ENCODE measurements at places on chromosomes 5 and 9. TPM values are rescaled to one million over a fixed set of nuclear protein-coding genes. Genes with fewer than 3 reads are reported as not detected.

DNA sequence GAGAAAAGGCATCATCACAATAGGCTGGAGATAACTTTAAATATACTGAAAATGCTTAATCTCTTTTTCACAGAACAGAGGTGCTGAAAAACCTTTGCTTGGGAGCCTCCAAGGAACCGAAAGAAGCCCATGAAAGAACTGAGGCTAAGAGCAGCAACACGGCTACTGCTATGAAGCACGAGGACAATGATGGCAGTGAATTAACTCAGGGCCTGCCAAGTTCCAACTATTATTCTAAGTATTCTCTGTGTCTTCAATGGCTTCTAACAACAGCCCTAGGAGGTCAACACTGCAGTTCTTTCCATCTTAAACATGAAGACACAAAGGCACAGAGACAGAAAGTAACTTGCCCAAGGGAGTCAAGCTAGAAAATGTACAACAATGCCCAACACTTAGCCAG is 293.0 kb upstream of the DAP start:
- DNase-seq: no peak

GRCh38 chr9:75844321-75844720 is 46.2 kb upstream of the PCSK5 start:
- DNase-seq: no peak

DNA sequence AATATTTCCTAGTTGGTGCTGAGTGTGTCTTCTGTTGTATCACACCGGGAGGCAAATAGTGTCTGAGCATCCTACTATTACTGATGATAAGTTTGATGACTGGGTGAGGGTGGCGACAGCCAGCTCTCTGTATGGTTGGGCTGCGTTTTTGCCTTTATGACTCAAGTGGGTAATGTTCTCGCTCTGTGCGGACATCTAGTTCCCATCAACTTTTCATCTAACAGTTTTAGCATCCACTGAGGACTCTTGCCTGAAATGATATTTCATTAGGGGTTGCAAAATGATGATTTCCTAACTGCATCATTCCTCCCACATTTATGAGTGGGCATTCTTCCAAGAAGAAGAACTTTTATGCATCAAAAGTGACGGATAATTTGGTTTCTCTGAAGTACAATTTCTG is 26.5 kb downstream of the HMCN2 start:
- no peak for DNase-seq

DNA sequence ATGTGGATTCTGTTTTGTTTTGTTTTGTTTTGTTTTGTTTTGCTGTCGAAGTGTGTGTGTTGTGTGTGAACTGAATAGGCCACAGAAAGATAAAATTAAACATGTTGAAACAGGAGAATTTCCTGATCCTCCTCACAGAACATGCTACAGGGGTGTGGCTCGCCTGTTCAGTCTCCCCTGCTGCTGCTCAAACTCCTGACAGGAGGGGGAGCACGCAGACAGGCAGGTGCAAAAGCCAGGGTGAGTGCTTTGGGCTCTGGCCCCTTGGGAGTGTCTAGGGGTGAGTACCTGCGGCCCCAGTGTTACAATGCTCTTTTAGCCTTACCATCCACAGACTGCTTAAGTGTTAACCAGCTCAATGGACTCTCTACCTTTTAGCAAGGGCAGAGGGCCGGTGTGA is 473.5 kb downstream of the MAT2B start:
- no peak for DNase-seq

GRCh38 chr9:69136185-69136584 is 37.9 kb upstream of the TJP2 start:
- no peak for DNase-seq

GRCh38 chr9:135774239-135774747 is 72.3 kb downstream of the KCNT1 start:
- DNase-seq: no peak

GRCh38 chr5:76546497-76547102 is 76.6 kb downstream of the F2RL2 start:
- no peak for DNase-seq

DNA sequence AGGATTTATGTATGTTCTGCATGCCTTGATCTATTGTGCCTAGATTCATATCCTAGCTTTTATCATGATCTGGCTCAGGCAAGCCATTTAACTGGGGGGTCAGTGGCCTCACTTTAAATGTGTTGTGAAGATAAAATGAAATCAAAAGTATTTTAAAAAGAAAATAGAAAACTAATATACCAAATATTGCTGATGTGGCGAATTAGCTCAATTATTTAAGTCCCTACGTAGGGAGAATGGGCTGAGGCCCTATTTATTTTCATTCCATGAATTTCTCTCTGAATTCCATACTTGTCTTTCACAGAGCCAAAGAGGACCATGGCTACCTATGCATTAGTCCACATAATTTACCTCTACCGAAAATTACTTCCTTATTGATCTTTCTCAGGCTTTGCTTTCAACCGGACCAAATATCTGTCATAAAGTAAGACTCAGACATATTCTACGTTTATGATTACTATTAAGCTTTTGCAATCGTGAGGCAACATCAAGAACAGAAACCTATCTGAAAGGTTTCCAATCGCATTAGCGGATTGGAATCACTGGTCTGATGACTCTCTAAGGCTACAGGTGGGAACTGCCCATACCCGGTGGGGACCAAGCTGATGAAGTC is 1.7 kb downstream of the MBLAC2 start:
- no peak for DNase-seq

DNA sequence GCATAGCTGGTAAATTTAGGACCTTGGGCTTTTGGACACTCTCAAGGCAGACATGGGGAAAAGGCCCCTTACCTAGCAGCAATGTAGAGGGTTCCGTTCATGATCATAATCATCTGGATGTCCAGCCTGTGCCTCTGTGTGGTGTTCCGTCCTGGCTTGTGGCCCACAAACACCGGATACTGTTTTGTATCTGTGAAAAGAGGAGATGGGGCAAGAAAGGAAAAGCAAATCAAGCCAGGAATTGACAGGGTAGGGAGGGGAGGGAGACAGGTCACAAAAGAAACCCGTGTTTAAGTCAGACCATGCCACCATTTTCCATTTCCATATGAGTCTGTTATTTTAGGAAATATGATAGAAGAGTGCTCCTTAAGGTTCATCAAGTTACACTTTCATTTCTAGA is 72.5 kb downstream of the SEMA6A start:
- DNase-seq: no peak

- no peak for DNase-seq
These were observed 54.4 kb upstream of the PPARGC1B start for GRCh38 chr5:149675610-149676201.

GRCh38 chr5:17694371-17694770 is 60.1 kb downstream of the TAF11L14 start:
- DNase-seq: no peak

DNA sequence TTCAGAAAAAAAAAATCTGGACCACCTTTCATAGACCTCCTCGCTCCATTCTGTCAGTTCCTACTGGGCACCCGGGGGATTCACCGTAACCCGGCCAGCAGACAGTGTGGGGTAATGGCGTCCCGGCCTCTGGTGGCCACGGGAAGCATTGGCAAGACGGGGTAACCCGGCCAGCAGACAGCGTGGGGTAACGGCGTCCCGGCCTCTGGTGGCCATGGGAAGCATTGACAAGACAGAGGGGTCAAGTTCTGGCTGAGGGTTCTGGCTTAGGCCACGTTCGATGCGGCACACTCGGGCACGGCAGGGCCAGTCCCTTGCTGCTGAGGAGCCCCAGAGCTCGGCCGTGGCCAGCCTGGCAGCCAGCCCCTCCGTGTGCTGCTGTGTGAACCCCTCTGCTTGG is 116.2 kb upstream of the RAPGEF1 start:
- DNase-seq: no peak

DNA sequence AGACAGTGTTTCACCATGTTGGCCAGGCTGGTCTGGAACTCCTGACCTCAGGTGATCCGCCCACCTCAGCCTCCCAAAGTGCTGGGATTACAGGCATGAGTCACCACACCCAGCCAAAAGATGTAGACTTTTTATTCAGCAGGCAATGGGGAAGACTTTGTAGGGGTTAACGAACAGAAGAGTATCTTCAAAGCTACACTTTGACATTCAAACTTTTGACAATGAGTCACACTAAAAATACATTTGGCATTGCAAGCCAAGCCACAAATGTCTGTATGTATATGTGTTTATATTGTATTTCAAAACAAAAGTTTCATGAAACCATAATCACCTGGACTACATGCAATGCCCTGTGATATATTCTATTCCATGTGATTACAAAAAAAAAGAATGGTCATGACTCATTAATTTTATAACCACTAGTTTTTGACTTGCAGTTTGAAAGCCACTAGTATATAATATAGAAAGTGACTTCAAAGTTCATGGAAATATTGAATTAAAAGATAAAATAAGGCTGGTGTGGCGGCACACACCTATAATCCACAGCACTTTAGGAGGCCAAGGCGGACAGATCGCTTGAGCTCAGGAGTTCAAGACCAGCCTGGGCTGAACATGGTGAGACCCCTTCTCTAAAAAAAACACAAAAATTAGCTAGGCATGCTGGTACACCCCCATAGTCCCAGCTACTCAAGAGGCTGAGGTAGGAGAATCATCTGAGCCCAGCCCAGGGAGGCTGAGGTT is 8.3 kb downstream of the DIMT1 start:
- DNase-seq: no peak

GRCh38 chr5:78908173-78909061 is 76.7 kb downstream of the ARSB start:
- DNase-seq: no peak

GRCh38 chr9:84839541-84839940 is 170.0 kb downstream of the NTRK2 start:
- no peak for DNase-seq

- DNase-seq: peak; percentile 67
These were observed at the start of gene FAM120A for GRCh38 chr9:93450945-93451815. Gene FAM120A (plus strand): TSS chr9:93451685. CDS start chr9:93451916, 231 bp downstream.

GRCh38 chr5:57833489-57833888 is 350.9 kb upstream of the ACTBL2 start:
- DNase-seq: no peak

DNA sequence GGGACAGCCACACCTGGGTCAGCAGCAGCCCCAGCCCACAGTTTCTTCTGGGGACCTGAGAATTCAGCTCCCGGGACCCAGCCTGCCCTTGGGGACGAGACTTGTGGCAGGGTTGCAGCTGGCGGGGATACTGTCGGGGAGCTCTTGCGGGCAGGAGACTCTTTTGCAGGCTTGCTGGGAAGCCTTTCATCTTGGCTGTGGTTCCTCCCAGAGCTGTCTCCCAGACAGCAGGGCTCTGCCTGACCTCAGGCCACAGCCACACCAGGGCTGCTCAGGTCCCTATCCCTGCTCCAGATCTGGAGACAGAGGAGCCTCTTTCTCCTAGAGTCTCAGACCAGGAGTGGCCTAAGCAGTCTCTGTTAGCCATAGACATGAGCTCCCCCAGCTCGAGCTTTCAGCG is 4.7 kb upstream of the MYMK start:
- DNase-seq: no peak

DNA sequence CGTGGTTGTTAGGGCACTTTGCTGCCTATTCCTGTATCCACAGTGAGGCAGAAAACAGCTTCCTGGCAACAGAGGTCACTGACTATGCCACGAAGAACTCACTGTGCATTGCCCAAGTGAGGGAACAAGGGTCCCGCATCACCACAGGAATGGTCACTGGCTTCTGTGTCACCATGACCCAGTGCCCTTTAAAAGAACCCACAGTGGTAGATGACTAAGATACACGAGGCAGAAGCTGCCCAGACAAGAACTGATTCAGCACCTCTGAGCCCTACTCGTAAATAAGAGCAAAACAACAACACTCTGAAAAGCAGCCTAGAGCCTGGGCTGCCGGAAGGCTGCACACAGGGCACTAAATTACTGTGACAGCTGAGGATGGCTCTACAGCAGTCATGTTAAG is 236.6 kb upstream of the RASEF start:
- DNase-seq: no peak

DNA sequence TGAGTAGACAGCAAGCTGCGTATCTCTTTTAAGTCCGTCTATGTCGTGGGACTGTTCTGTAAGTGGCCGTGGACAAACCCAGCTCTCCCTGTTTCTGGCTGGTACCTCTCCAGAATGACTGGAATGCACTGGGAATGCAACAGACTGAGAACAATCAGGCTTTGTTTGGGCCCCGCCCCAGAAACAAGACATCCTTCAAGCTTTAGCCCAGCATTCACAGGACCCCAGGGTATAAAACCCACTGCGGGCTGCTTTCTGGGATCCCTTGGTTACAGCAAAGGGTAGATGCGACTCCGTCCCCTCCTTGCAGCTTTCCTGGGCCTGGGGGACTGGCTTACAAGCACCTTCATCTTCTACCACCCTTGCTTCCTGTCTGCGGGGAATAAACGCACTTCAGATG is 45.6 kb upstream of the SPTLC1 start:
- DNase-seq: no peak

- DNase-seq: no peak
These were observed 11.5 kb upstream of the CARD9 start for GRCh38 chr9:136385015-136385414.

Gene BNC2
- total RNA-seq: 21.1 TPM
